ENCODE measurements at places on chromosomes 5 and 9.

GRCh38 chr5:80998590-80998979 is 38.4 kb downstream of the RASGRF2 start:
- no peak for DNase-seq

- DNase-seq = no peak
These were observed 108.4 kb upstream of the NREP start for GRCh38 chr5:111865356-111865755.

DNA sequence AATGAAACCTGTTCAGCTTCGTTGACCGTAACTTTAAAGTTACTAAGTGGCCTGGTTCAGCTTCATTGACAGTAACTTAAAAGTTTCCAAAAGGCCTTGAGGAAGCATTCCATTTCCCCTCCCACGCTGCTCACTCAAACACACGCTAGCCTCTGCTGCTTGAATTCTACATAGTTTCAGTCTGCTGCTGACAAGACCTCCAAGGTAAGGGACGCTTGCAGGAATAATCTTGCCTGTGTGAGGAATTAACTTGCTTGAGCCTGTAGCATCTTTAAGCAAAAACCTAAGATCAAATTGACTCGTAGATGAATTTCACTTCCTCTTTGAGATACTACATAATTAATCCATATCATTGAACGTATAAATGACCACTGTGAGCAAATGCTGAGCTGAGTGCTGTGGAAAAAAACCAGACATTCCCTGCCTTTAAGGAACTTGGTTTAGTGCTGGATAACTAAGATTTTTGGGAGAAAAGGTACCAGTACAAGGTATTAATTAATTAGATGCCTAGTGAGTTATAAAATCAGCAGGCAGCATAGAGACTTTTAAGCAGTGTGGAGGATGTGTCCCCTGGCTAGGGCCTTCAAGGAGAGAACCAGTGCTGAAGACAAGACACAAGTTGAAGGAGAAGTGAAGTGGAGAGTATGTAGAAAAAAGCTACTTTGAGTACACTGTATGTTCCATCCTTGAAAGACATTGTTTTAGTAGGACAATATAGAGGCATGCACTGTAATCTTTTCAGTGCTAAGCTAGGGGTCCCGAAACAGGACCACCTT is 39.2 kb downstream of the GRAMD2B start:
- DNase-seq = no peak

DNA sequence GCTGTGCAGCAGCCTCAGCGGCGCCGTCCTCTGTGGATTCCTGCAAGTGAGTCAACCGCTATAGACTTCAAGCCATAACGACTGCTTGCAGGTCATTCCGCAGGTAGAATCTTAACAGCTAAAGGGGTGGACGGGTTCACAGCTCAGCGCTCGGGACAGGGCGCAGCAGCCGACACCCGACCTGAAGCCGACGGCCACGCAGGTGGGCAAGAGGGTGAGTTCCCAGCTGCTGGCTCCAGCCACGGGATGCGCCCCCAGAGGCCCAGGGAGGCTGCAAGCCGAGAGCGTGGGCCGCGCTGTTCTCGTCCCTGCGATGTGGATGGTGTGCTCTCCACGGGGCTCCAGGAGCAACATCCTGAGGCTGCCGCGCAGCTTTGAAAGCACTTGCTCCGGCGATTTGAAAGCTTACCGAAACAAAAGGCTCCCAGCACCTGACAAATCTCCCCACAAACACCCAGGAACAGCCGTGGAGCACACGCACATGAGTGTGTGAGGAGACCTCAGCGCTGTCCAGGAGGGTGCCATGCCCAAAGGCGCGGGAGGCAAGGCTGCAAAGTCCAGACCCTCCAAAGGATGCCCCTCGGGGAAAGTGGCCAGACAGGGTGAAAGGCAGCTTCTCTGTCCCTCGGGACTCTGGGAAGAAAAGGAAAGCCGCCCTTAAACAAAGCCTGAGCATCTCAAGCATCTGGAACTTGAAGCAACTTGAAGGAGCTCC is 48.7 kb downstream of the EXD3 start:
- DNase-seq = no peak

- DNase-seq = no peak
These were observed 28.6 kb upstream of the CPEB4 start for GRCh38 chr5:173859408-173860159.

- DNase-seq = no peak
These were observed 345.5 kb upstream of the PAPPA start for GRCh38 chr9:115808108-115808507.

DNA sequence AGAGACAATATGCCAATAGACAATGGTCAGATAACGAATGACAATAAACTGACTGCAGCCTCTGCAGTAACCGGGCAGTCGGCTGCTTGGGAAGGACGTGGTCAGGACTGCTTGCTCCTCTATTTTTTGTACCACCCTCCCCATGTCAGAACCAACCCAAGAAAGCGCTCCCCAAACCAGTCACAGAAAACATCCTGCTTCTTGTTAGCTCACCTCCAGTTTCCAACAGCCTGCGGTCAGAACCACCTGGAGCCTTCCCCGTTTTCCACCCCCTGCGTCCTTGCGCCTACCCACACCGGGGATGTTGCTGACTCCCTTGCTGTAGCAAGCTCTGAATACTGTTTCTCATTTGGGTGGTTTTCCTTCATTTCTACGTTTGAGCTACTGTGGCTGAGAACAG is 1.7 kb upstream of the MRNIP start:
- no peak for DNase-seq

DNA sequence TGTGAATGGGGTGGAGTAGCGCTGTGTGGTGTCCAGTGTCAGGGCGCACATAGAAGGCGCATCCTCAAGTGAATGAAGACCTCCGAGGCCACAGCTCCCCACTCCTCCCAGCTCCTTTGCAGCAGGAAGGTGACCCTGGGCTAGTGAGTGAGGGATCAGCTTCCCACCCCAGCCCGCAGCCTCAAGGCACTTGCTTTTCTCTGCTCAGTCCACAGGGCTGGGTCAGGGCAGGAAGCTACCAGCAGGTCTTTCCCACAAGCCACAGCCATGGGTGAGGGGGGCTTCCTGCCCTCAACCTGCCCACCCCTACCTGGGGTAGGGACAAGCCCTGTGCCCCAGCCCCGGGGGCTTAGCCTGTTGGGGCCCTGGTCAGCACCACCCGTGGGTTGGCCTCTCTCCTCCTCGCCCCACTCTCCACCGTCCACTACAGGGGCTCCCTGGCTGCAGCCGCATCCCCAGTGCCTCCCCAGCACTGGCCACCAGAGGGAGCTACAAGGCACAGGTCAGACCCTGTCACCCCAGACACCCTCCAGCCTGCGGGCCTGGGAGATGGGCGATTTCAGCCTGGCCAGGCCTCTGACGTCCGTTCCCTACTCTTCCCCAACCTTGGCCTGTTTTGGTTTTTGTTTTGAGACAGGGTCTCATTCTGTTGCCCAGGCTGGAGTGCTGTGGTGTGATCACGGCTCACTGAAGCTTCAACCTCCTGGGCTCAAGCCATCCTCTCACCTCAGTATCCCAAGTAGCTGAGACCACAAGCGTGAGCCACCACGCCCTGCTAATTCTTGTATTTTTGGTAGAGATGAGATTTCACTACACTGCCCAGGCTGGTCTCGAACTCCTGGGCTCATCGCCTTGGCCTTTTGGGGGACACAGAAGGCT is 1.3 kb upstream of the ABCA2 start:
- peak; percentile 75 for DNase-seq

DNA sequence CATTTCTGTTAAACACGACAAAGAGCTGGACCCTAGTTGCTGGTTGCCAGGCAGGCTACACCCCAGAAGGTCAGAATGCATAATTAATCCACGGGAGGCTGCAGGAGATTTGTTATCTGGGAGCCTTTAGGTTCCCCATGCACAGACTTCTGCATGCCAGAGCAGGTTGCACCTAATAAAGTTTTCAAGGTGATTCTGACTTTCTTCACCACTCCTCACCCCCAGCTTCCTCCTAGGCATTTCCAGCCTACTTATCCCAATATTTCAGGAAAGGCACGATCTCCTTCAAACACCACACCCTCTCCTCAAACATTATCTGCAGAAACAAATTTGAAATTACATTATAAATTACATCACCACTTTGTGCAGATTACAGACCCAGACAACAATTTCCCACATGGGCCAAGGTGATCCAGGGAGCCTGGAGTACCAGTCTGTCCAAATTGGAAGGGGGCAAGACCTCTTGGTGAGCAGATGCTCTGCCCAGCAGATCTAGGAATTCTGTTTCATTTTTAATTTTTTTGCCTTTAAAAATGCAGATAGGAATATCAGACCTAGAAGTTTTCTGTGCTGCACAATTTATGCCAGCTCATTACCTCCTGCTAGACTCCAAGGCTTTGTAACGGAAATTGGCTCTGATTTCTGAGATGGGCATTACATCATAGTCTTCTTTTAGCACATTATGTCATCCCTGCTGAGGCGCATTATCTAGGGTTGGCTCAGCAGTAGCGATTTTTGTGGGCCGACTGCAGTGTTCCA is 363.4 kb upstream of the SLC30A5 start:
- no peak for DNase-seq

- no peak for DNase-seq
These were observed 214.8 kb downstream of the NR3C1 start for GRCh38 chr5:143188692-143189091.

DNA sequence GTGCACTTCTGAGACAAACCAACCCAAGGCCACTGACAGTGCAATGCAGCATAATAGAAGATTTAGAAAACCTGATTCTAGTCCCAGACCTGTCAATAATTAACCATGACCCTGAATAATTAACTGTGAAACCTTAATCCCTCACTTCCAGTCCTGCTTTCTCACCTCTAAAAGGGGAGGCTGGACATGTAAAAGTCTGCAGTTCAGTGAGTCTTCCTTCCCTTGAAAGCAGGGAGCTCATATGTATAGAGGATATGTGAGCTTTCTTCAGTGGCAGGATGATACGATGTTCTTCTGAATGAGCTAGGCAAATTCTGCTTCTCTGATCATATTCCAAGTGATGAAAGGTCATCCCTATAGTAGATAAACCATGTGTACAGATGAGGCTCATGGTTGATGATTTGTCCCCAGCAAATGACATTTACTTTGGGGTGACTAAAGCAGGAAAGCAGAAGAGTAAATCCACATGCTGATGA is 2.9 kb downstream of the KCNV2 start:
- no peak for DNase-seq

- DNase-seq = no peak
These were observed 67.1 kb downstream of the EHMT1 start for GRCh38 chr9:137685741-137686420.

- no peak for DNase-seq
These were observed 70.9 kb downstream of the SPRY4 start for GRCh38 chr5:142253938-142254337.

DNA sequence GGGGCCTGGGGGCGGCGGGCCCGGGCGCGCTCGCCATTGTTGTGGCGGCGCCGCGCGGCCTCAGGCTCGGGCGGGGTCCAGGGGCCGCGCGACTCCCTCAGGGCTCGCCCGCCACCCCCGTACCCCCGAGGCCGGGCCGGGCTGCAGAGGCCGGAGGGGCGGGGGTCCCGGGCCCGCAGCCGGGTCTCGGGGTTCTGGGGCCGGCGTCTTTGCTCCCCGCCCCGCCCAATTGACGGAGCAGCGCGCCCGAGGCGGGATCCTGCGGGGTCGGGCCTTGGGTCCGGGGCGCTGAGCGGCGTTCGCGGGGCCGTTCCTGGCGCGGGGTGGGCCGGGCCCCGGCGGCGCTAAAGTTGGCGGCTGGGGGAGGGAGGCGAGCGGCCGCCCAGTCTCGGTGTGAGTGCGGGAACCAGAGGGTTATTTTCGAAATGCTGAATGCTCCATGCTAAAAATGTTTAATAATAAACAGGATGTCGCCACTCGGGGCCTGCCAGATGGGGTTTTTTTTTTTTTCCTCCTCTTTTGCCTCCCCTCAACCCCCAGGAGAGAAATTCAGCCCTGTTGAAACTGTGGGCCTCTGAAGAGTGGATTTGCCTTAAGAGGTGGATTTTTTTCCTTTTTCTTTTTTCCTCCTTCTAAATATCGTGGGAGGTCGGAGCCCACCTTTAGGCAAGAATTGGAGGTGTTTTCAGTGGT is 724 bp downstream of the PRRC2B start:
- peak; percentile 39 for DNase-seq

GRCh38 chr9:71634752-71635151 is 133.6 kb downstream of the CEMIP2 start:
- no peak for DNase-seq

GRCh38 chr9:84154320-84154719 is 173.7 kb downstream of the RMI1 start:
- no peak for DNase-seq

DNA sequence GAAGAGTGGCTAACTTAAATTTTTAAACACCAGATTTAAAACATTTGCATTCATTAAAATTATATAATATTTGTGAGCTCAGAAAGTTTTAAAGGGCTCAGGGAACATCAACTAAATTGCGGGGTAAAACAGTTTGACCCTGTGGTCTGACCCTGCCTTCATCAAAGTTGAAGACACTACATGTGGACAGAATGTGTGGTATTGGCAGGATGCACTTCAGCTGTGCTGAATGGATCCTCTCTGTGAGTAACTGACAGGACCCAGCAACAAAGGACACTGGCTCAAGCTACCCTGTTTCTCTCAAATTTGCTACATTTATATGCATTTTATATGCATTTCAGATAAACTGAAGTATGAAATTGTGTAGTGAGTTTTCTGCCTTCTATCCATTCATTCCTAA is 288.5 kb downstream of the ZNF608 start:
- no peak for DNase-seq

GRCh38 chr5:142316051-142316450 is 8.8 kb downstream of the SPRY4 start:
- DNase-seq = no peak

DNA sequence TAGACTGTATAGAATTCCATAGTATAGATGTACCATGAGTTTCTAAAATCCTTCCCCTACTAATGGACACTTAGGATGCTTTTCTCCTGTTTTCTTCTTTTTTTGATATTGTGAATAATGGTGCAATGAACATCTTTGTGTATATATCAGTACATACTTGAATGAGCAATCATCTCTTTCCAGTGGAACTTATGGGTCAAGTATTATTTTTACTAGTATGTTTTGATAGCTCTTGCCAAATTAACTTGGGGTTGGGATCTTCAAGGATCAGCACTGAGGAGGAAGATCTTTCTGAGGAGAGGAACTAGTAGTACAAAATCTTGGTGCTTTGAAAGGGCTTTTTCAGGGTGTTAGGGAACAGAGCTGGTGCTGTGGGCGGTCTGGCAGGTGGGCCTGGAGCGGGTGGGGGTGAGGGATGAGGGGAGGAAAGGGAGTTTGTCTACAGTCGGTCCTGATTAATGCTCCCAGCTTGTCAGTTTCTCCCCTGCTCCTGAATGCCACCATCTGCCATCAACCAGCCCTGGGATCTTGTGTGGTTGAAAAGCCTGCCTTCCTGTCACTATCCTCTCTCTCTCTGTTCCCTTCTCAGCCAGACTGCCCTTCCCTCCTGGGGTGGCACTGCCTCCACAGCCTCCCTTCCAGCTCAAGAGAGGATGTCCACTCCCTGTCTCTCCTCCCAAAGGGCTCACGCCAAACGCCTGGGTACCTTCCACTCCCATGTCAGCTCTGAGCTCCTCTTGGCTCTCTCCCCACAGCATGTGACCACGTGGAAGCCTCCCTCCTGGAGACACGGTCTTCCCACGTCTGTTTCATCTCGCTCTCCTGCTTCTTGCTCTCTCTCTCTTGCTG is 185.9 kb downstream of the DAB2IP start:
- DNase-seq = no peak

GRCh38 chr5:178487911-178488600 is 102.1 kb downstream of the COL23A1 start:
- no peak for DNase-seq

- no peak for DNase-seq
These were observed 23.9 kb upstream of the TMC1 start for GRCh38 chr9:72497447-72498046.

- DNase-seq = no peak
These were observed 128.5 kb upstream of the VLDLR start for GRCh38 chr9:2493109-2493508.
